ENCODE measurements at places on chromosomes 4 and X.

GRCh38 chrX:28910487-28910886, 323.2 kb downstream of the IL1RAPL1 start:
- DNase-seq: no peak

DNA sequence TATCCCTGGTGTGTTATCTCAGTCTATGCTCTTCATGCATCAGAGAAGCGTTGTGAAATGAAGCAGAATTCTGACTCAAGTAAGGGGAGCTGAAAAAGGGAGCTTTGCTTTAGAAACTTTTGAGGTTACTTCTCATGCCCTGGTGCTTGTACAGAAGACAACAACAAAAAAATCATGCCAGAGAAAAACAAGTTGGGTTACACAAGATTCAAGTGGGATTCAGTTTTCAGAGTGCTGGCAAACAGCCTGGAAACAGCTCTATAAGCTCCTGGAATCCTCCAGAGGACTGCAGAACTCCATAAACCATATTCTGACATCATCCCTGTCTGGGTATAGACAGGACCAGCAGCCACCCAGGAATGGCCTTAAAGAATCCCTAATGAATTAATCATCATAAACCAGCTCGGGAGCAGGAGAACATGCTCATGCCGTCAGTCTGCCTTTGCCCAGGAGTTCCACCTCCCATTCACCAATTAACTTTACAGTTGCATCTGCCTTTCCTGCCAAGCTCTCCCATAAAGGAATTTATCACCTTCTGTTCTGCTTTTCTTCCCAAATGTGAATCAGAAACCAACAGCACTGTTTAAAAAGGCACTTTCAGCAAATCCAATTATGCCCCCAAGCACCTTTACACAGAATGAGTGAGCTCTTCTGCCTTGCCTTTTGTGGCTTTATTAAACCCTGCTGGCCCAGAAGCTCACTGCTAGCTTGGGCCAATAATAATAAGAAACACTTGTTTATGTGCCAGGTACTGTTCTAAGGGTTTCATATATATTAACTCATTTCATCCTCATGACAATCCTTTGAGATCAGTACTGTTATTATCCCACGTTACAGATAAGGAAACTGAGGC, 54.5 kb upstream of the FBXW7 start:
- DNase-seq: peak; percentile 17

DNA sequence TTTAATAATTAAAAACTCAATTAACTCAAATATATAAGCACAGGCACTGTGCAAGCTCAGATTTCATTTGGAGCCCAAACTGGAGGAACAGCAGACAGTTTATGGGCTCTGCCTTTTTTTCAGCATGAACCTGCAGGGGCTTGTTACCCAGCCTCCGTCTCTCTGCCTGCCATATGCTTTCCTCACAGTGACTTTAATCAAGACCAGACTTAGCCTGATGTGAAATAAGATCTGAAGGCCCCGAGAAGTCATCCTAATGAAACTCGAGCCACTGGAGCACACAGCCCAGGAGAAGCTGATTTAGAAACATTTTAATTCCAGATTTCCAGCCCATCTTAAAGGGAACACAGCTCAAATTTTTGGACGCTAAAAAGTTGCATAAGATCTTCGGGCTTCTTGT, 55.6 kb downstream of the SPATA18 start:
- no peak for DNase-seq

- no peak for DNase-seq
These were observed 20.9 kb downstream of the MAPK10 start for GRCh38 chr4:86338989-86339388.

DNA sequence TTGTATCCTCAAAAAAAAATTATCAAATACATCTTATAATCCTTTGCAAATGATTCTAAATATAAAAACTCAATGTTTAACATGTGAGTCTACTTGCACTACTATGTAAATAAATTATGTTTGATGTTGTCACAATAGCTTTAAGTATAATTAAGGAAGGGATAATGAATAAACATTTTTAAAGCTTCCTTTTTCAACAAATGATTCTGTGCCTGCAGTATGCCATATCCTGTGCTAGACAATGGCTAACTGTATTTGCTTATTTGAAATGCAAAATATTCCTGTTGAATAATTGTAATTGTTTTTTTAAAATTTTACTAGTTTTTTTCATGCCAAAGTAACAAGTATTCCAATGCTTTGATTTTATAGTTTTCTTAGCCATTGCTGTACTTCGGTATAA, 59.0 kb upstream of the NDUFC1 start:
- no peak for DNase-seq

DNA sequence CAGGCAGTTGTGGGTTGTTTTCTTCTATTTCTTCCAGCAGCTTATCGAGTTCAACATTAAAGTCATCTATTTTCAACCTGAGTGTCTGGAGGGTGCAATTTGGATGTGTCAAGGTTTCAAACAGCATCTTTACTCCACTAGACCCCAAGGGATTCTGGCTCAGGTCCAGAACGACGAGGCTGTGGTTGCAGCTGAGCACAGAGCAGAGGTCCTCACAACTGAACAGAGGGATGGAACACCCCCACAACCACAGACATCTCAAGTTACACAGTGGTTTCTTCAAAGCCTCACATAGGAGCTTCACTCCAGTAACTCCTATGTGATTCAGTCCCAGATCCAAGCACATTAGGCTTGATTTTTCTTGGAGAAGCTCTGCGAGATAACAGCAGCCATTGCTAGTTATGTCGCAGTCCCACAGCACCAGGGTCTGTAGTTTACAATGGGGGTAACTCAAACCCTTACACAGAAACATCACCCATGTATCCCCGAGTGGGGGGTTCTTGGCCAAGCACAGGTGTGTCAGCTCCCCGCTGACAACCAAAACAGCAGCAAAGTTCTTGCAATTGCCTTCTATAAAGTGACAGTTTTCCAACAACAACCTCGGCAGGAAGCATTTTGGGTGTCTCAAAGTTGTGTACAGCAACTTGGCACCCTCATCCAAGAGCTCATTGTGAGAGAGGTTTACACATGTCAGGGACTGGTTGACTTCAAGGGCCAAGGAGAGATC, 2.8 kb downstream of the NLRP2B start:
- no peak for DNase-seq

- no peak for DNase-seq
These were observed 511.5 kb downstream of the GLUD2 start for GRCh38 chrX:121558886-121559285.

DNA sequence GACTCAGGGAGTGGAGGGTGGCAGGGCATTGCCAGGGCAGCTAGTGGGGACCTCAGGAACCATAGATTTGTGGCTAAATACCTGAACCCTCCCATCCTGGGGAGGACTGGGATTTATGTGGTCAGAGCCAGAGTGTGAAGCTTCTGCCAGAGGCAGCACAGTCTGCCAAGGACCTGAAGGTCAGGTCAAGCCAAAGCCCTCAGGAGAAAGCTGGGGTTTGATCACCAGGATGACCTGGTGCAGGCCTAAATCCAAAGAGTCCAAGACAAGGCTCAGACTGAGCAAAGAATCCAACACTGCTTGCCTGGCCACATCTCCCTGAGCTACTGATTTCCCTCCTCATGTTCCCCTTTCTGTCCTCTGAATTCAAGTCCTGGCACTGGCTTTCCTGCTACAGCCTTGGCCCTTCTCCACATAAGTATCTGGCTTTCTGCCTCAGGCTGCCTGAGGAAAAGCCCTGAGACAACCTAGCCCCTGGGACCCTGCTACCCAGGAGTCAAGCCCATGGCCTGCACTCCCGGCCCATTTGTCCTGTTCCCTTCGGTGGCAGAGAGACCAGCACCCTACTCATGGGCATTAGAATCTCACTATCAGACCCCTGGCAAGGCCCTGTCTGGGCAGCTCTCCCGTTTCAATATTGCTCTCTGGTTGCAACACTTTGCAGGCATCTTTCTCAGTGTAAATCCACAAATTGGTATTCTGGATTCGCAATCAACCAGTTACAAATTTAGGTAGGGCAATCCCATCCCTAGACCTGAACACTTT, 39.3 kb upstream of the SLC25A43 start:
- DNase-seq: no peak

GRCh38 chr4:5998333-5998936, 19.8 kb downstream of the C4orf50 start:
- DNase-seq: peak; percentile 63

DNA sequence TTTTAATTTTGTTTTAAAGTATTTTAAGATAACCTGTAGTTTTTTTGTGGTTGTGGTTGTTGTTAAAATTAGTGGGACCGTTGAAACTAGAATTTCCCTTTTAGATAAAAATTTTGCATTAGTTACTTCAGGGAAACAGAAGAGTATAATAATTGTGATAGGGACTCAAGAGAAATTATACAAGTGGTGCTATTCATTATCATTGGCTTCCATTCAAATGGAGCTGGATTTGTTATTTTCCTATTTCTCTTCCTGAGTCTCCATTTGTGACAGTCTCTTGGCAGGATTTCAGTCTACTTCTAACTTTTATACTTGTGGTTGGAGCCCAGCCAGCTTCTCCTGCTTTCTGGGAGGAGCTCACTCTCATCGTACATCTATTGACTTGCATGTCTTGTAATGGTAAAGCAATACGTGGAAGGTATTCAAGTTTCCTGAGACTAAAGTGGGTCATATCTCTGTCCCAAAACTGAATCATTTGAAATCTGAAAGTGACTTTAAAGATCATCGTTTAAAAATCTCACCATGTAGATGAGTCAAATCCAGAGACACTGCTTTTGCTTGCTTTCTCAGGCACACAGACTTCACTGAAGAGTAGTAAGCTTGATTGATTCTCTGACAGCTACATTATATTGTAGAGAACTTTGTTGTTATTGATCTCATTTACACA, 155.8 kb downstream of the RPA4 start:
- no peak for DNase-seq

DNA sequence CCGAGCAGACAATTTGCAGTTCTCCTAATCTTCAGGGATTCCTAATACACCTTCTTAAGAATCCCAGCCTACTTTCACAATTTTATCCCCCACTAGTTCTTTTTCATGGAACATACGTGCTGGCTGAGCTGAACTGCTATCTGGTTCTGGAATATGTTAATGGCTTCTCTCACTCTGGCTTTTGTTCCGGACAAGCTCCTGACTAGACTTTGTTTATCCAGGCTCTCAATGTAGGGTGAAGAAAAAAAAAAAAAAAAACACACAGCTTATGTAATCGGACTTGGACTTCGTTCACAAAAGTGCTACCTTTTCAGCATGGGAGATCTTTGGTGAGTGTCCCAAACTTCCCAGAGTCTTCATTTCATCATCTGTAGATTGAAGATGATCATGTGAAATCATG, 555.4 kb upstream of the CPEB2 start:
- DNase-seq: no peak

GRCh38 chr4:48110452-48110978, 23.5 kb downstream of the TXK start:
- DNase-seq: no peak

GRCh38 chr4:94540476-94540875, 88.7 kb downstream of the PDLIM5 start:
- DNase-seq: peak; percentile 60

DNA sequence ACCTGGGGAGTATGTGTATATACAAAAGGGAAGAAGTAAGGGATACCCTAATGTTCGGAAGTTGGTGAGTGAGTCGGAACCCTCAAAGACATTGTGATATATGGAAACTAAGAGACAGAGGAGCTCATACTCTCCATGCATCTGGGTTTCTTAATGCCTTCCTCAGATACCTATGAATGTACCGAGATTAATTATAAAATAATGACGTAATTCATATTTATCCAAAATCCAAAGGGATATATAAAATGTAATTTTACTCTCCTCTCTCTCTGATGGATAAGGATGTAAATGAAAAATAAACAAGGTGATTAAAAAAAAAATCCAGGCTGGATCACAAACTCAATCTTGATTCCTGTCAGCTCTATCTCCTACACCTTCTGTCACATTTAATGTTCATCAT, 275.9 kb upstream of the FAM241A start:
- DNase-seq: no peak

DNA sequence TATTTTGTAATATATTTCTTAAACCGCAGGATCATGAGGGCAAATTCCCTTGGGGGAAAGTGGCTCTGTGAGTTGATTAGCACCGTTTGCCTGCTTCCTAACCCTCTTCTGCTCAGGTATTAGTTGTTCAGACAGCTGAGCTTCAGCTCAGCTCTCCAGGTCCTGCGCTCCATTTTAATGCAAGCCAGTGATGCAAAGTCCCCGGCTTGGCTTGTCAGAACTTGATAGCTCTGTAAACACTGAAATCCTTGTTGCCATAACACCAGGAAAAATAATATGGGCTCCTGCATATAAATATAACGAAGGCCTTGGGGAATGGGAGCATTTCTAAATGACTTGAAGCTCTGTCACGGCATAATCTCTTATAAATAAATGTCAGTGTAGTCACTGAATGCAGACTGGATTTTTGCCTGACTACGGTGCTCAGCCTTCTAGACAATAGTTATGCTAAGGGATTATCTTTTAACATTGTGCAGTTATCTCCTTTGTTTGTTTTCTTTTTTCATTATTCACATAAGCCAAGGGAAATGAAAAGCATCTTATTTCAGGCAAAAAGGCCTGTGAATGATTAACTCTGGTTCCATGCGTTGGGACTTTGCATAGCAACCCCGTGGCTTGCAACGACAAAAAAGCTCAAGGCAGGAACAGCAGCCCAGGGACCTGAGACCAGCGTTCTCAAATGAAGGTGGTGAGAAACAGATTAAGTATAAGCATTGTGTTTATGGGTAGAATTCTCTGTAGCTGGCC, 253.2 kb downstream of the SPRY1 start:
- peak; percentile 62 for DNase-seq

DNA sequence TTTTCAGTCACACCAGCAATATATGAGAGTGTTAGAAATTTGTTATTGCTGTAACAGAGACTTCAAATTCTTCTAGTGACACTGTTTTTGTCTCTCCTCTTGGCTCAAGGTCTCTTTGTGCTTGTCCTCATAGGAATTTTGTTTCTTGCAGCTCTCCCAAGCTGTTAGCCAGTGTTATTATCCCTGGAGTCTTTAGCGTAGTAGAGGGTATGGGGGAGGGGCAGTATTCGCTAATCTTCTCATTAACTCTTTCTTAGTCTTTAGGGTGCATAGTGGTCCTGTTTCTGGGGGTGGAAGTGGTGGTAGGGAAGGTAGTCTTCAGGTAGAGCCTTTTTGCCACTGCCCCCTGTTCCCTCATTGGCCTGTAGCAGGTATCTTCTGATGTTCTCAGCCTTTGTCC, 79.4 kb downstream of the JADE3 start:
- no peak for DNase-seq

GRCh38 chr4:138659812-138660316, 355.7 kb upstream of the NOCT start:
- no peak for DNase-seq

GRCh38 chr4:40672528-40673522, 43.2 kb upstream of the RBM47 start:
- peak; percentile 72 for DNase-seq

All from NCI-H510A treated with DMSO at 0.1 percent for 48 hours (cell line).